ENCODE measurements at places on chromosomes 6 and 20.

GRCh38 chr6:106974999-106975737 is 639 bp upstream of the CD24 start:
- no peak for DNase-seq

GRCh38 chr6:168013250-168013915 is 15.9 kb downstream of the KIF25 start:
- no peak for DNase-seq

DNA sequence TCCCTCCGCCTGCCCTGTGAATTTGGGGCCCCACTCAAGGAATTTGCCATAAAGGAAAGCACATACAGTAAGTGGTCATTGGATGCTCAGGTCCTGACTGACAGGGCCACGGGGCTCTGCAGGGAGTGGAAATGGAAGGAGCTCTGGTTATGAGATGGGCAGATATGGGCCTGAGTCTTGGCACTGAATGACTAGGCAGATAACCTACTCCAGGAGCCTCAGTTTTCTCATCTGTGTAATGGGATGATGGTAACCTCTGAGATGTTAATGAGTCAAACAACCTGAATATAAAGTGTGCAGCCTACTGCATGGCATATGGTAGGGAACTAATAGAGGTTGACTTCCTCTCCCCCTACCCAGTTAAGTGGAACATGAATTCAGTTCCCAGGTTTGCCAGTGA is 56.4 kb upstream of the NAA20 start:
- DNase-seq: no peak

- DNase-seq: no peak
Measured at GRCh38 chr20:32672982-32673851, 524 bp downstream of the C20orf203 start.

GRCh38 chr6:95244751-95245150 is 332.6 kb upstream of the MANEA start:
- no peak for DNase-seq

- no peak for DNase-seq
Measured at GRCh38 chr20:25547999-25548398, 37.3 kb downstream of the NINL start.

DNA sequence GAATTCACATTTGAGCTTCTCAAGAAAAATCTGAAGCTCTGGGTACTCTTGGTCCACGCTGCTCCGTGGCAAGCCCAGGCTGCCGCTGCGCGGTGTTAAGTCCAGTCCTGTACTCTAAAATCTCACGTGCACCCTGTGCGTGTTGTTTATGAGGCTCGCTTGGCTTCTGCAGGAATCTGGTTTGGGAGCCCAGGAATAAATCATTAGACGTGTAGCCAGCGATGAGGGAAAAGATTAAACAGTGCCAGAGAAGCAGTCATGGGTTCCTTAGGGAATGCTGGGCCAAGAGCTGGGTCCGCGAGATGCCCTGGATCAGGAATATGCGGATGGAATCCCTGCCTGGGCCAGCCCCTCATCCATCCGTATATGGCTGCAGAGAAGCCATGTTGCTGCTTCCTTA is 87.3 kb downstream of the KCNB1 start:
- no peak for DNase-seq

DNA sequence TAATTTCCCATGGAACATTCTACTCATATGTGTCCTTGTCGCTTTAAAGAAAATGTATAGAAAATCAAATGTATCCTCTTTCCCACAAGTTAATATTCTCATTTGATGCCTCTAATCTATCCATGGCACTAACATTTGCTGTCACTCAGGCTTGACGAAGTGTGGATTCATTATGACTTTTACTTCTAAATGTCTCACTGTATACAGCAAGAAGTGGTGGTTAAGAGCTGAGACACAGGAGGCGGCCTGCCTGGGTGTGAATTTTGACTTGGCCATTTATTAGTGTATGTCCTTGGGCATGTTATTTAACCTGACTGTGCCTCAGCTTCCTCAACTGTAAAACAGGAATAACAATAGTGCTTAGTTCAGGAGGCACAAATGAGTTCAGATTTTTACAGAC is 70.0 kb downstream of the TRMT6 start:
- no peak for DNase-seq

GRCh38 chr20:57148263-57148662 is 118.2 kb downstream of the BMP7 start:
- no peak for DNase-seq

DNA sequence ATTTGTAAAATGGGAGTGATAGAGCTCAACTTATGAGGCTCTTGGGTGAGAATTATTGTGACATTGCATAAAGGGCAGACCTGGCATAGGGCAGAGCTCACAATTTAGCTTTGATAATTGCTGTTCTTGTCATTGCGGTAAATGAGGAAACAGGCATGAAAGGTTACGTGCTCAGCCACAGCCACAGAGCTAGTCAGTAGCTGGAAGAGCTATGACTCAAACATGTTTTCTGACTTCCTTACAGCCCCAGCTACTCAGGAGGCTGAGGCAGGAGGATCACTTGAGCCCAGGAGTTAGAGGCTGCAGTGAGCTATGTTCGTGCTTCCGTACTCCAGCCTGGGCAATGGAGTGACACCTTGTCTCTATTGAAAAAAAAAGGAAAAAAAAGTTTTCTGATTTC is 3.5 kb upstream of the GHRH start:
- DNase-seq: no peak

DNA sequence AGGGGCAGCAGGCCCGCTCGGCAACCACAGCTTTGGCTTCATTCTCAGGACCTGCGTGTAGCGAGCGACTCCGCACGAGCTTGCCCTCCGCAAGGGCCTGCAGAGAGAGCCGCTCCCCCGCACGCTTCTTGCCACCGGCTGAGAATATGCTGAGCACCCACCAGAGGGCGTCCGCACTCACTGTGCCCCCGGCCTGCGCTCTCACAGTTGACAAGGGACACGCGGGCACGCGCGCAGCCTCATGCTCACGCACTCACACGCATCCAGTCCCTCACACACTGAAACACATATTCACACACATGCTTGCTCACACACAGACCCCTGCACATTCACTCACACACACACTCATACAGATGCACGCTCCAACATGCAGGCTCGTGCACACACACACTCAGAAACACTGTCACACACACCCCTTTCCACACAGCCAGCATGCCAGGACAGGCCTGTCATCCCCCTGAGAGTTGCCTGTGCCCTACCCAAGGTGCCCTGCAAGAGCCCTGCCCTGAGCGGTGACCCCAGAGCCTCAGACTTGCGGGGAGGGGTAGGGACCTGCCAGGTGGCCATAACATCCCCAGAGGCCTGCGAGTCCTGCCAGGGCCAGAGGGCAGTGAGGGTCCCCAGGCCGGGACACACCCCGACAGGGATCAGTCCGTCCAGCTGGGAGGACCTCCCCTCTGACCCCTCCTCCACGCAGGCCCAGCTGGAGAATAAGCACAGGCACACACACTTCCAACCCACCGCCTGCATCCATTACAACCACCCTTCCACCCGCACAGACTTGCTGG is 174.1 kb downstream of the BMP7 start:
- DNase-seq: no peak

DNA sequence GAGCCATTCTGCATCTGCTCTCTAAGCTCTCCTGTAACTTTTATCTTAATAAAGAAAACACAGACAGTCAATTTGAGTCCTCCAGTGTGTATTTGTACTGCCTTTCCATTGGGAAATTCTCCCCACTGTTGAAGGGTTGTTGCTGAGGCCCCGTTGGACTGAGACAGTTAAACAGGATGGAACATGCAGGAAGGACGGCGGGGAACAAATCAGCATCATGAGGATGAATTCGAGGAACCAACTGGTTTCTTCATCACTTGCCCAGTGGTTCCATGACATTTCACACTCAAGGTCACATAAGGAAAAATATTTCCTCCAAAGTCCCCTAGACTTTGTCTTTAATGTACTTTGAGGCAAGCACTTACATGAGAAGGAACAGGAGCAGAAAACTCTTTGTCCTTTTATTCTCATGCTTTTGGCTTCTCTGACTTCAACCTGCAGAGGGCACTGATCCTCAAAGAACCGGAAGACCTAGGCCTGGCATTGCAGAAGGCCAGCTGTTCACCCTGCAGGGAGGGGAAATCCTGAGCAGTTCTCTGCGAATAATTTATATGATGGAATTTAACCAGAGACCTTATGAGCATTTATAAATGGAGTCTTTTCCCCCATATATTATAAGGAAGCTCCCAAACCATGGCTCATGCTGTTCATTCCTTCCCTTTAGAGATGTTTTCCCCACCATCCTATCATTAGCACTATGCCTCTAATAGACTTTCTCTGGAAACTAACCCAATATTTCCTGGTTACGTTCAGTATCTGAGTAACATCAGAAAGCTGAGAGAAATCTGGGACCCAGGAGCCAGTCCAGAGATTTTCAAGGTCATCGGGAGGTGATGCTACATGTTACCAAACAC is 55.2 kb upstream of the ADGRF1 start:
- no peak for DNase-seq

GRCh38 chr20:47773371-47773786 is 11.9 kb downstream of the SULF2 start:
- no peak for DNase-seq

- DNase-seq: no peak
Measured at GRCh38 chr6:160756871-160757270, 54.8 kb downstream of the PLG start.

- no peak for DNase-seq
Measured at GRCh38 chr6:16901782-16902181, 140.5 kb upstream of the ATXN1 start.

DNA sequence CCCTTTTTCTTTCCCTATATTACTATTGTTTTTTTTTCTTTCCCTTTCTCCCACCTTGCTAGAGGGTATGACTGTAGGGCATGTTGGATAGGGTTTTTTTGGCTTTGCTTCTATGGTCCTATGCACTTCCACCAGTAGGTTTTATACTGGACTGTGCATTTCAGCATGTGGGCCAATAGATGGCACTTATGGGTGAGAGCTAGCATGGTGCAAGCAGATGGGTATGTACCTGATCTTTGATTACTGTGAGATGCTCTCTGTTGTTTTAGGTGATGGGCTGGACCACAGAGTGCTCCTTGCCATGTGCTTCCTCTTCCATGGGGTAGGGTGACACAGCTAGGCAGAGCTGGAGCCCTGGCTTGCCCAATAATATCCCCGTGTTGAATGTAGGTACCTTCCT is 128.5 kb upstream of the CHD6 start:
- no peak for DNase-seq

- DNase-seq: no peak
Measured at GRCh38 chr6:137756788-137757187, 110.3 kb upstream of the TNFAIP3 start.

- DNase-seq: no peak
Measured at GRCh38 chr6:109483735-109484057, 677 bp upstream of the ZBTB24 start.

DNA sequence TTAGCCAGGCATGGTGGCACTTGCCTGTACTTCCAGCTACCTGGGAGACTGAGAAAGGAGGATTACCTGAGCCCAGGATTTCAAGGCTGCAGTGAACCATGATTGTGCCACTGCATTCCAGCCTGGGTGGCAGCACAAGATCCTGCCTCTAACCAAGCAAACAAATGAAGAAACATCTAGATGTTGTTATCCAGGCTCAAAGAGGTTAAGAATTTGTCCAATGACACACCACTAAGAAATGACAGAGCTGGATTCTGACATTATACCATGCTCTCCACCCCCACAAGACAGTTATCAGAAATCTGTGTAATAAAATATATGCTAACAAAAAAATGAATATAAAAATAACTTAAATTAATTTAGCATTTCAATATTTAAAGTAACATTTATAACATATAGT is 925.5 kb upstream of the SLC35B3 start:
- DNase-seq: no peak

- no peak for DNase-seq
Measured at GRCh38 chr6:42688281-42688680, 34.1 kb downstream of the PRPH2 start.

GRCh38 chr6:4133941-4134838 is 1.2 kb downstream of the ECI2 start:
- no peak for DNase-seq

DNA sequence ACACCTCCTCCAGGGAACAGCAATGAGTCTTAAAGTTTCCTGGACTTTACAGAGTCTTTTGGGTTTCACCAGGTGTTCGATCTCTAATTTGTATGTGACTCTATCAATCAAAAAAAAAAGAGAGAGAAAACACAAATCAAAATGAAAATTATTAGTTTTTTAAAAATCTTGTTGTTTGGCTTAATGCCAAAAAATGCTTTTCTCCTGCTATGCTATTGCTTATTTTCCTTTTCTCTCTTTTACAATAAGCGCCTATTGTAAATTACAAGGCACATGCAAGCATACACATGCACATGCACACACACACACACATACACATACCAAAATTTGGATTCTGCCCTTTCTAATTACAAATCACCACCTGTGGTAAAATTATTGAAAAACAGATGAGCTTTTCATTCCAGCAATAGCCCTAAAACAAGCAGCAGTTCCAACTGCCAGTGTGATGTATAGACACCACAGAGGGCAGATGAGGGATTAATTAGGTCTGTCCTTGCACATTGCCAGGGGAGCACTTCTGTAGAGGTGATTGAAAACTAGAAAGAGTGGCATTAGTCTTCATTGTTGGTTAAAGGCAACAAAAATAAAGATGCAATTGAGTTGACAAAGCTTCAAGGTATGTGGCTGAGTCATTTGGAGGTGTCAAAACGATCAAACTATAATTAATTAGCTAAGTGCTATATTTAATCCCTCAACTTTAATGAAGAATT is 631.7 kb downstream of the TFAP2B start:
- DNase-seq: no peak

DNA sequence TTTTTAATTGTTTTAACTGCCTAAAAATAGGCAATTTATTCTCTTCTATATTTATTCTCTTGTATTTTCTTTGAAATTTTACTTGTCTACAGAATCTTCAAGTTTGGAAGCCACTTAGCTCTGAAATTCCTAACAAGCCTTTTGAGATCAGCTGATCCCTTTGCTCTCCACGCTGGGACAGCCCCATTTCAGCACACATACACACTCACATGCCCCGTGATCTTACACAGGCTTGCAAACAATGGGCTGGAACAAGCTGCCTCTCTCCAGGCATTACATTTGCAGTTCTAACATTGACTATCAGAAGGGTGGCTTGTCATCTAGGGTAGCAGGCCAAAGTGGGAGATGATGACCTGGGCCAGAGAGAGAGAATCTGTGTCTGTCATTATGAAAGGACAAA is 62.1 kb upstream of the RAB32 start:
- no peak for DNase-seq

GRCh38 chr20:64133951-64134407 is 26.6 kb upstream of the NPBWR2 start:
- no peak for DNase-seq

DNA sequence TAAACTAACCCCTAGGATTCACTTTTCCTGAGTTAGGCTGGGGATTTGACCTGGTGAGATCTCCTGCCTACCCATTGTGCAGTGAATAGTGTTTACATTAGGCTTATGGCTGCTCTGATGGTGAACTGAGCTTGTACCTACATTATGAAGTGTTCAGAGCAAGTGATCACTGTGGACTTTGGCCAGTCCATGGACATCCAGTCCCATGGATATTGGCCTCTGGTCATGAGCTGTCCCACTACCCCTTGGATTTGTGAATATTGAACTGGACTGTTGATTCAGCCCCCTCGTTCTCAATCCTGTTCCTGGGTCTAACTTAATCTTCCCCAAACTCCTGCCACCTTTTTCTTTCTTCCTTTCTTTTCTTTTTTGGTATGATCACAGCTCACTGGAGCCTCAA is 13.8 kb downstream of the ASIP start:
- DNase-seq: no peak

Measured in stimulated activated CD8-positive, alpha-beta memory T cell treated with anti-CD3 and anti-CD28 coated beads, Interleukin-4, amount 100 ng/mL, for 1 hour (primary cell).